T-helper 17 cell (primary cell): ENCODE measurements at places on chromosomes 11 and 22.

DNA sequence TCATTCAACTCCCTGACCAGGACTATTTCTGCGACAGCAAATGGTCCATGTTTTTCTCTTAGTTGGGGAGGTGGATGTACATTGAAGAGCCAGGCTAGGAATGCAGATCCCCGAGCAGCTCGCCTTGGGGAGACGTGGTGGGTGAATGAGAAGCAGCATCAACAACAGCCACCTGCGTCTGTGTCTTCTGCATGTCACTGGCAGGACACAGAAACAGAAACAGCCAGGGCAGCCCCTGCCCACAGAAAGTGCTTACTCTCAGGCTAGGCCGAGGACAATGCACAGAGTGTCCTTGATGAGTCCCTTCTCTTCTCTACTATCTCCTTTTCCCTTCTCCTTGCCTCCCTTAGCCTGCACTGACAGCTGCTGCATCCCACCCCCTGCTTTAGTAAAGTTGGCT lies 541.9 kb upstream of the CADM1 start:
- DNase-seq: no peak

- no peak for DNase-seq
These were observed 64.6 kb downstream of the RPL27A start for GRCh38 chr11:8747173-8747572.

GRCh38 chr22:46064228-46064965 lies 85.9 kb upstream of the PPARA start:
- DNase-seq: no peak

GRCh38 chr11:104462341-104462740 lies 298.4 kb upstream of the PDGFD start:
- no peak for DNase-seq

- no peak for DNase-seq
These were observed 1.7 kb downstream of the C11orf96 start for GRCh38 chr11:43943931-43944751.
